CD4-positive, alpha-beta T cell (primary cell): ENCODE measurements at places on chromosomes 2 and 18.

- no peak for DNase-seq
These were observed 1.2 kb downstream of the TGOLN2 start for GRCh38 chr2:85326406-85327159.

DNA sequence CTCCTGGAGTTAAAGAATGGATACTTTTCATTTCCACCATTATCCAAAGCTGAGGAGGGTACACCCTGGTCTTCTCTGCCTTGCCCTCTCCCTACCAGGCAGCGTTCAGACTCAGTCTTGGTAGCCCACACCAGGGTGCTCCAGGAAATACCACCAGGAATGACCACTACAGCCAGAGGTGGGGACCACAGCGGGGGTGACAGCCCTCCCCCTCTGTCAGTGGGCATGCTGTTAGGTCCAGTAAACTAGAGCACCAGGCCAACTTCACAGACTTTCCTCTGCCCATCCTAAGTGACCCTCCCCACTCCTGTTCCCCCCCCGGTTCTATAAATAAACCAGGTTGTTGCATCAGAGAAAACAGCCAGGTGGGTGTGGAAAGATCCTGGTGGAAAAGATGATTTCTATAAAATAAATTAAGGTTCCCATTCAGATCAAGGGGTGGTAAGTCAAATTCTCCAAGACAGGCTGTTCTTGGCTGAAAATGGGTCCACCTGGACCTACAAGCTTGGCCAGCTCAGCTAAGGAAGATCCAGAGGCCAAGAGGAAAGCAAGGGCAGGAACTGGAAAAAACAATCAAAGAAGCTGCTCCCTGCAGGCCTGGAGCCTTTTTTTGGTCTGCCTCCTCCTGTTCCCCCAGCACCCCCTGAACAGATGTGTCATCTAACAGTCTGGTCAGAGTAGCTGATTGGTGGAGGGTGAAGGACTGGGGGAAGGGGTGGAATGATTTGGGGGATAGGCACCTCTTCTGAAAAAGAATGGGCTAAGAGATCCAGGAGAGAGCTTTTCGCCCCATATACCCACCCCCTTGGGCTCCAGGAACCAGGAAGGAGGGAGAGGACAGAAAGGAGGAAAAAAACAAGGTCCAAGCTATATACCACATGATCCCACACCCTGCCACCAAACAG is 2.3 kb downstream of the RAB11FIP5 start:
- no peak for DNase-seq

- DNase-seq: no peak
These were observed 95.0 kb downstream of the DDX1 start for GRCh38 chr2:15686643-15687042.

- no peak for DNase-seq
These were observed 130.9 kb upstream of the CAPN13 start for GRCh38 chr2:30938196-30938595.

GRCh38 chr2:166632616-166633015 is 138.6 kb upstream of the SCN7A start:
- DNase-seq: no peak

- no peak for DNase-seq
These were observed 6.1 kb upstream of the FAM171B start for GRCh38 chr2:186687807-186688211.

GRCh38 chr2:187545238-187545751 is 8.9 kb downstream of the TFPI start:
- no peak for DNase-seq

DNA sequence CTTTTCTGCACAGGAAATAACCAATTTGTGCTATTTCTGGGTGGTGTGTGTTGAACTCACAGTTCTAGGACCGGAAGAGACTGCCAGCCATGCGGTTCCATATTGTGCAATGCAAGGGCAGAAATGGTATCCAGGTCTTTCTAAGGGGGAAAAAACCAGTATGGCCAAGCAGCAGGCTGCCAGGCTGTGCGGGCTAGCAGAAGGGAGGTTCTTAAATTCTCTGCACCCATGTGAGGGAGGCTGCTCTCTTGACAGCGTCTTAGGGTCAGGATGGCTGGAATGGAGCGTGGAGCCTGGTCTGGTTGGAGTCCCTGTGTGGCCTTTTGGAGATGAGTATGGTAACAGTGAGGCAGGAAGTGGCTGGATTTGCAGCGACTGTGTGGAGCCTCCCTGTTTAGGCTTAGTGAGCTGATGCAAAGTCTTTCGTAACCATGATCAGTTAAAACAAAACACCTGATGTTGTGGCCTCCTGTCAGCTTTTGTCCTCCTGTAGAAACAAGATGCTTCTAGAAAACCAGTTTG is 52.6 kb downstream of the NCK2 start:
- DNase-seq: no peak

GRCh38 chr18:10804126-10804525 is 278.3 kb downstream of the NAPG start:
- DNase-seq: no peak

DNA sequence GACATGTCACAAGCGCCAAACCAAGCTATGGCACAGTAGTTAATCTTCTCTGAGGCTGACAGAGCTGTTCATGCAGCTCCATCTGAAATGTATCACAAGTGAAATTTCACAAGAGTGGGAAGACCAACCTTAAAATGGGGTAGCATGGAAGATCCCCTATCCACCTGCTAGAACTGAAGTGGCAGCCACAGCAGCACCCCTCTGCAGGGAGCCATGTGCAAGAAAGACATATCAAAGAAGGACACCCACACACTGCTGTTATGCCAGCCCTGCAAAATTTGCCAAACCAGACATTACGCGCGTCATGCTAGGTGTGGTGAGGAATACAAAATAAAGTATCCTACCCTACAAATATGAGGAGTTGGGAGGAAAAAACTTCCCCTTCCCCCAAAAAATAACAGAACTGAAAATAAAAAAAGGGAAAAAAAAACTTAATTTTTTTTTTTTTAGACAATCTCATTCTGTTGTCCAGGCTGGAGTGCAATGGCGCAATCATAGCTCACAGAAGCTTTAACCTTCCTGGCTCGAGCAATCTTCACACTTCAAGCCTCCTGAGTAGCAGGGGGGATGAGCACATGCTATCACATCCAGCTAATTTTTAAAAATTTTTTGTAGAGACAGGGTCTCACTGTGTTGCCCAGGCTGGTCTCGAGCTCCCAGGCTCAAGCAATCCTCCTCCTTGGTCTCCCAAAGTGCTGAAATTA is 76.2 kb downstream of the STK39 start:
- no peak for DNase-seq

DNA sequence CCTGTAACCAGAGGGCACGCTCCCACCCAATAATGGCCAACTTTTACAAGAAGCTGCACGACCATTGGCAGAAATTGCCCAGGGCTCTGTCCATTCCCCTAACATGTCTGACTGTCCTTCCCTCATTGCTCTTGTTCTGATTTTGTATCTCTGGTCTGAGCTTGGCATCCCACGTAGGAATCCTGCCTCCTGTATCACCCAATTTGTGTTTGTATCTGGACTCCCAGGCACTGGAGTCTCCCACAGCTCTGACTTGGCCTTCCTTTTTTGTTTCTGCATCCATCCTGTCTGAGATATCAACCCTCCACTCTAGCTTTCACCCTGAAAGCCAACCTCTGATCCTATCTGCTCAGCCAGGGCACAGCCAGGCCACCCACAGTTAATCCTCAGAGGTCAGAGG is 259.8 kb downstream of the FBXO15 start:
- no peak for DNase-seq

DNA sequence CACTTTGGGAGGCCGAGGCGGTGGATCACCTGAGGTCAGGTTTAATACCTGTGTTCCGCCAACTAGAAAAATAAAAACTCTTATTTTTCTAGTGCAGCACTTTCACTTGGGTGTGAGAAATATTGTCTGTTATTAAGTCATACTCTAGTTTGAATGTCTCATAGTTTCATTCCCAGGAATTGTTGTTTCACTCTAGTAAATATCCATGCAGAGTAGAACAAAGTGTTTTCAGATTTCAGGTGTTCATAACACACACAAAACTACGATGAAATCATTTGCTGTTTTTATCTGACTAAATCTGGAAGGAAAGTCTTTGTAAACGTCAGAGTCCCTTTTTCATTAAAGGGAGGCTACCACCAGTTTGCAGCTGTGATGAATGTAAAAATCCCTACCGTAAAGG is 4.0 kb downstream of the FAM117B start:
- DNase-seq: no peak

DNA sequence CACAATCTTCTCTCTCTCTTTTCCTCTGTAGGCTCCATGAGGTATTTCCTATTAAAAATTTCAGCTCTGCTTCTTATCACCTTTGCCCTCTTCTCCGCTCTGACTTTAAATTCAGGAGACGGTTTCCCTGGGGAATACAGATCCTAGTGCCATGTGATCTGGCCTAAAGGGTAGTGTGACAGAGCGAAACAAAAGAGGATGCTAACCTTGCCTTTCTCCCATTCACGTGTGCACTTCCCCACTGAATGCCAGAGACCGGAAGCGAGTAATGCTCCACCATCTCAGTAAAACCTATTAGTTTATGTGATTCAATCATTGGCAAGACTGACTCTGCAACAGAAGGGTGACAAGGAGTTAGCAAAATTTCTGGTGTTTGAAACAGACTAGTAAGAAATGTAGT is 358.3 kb downstream of the ZNF521 start:
- no peak for DNase-seq
